HS-5 (cell line): ENCODE measurements at places on chromosomes 1 and 21.

GRCh38 chr1:167339405-167339804, 118.7 kb downstream of the POU2F1 start:
- DNase-seq: no peak

- DNase-seq: no peak
Measured at GRCh38 chr1:178960482-178961240, 65.0 kb upstream of the FAM20B start.

GRCh38 chr21:39182484-39183271, 573 bp downstream of the PSMG1 start:
- DNase-seq: peak; percentile 9

- DNase-seq: no peak
Measured at GRCh38 chr1:180451504-180451903, 50.9 kb downstream of the ACBD6 start.

DNA sequence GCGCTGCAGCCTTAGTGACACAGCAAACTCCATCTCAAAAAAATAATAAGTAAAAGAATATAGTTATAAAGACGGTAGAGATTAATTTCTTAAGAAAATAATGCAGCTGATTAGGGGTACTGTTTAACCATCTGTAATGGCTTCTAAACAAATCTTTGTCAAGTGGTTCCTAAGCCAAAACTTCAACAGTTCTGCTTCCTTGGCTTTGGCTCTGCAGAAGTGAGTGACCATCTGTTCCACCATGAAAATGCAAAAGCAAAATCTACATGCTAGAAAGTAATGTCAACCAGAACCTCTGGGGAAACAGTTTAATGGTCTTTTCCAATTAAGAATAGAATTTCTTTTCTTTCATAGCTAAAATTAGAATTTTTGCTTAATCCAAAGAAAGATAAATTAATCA, 8.3 kb upstream of the SH2D5 start:
- DNase-seq: no peak

DNA sequence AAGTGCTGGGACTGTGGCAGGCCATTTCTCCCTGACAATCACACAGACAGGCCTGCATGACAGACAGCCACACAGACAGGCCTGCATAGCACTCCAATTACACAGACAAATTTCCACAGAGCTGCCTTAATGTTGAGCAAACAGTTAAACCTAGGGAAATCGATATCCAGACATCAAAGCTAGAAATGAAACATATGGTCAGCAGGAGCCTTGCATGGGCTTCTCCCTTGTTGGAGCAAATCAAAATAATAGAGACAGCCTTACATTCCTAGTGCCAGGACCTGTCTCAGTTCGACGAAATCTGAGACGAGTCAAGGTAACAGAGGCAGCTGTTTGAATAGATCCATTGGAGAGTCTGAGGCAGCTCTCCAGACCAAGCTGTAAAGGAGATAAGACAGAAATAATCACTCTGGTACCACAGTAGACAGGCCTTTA, 42.4 kb downstream of the OLFML3 start:
- DNase-seq: no peak

DNA sequence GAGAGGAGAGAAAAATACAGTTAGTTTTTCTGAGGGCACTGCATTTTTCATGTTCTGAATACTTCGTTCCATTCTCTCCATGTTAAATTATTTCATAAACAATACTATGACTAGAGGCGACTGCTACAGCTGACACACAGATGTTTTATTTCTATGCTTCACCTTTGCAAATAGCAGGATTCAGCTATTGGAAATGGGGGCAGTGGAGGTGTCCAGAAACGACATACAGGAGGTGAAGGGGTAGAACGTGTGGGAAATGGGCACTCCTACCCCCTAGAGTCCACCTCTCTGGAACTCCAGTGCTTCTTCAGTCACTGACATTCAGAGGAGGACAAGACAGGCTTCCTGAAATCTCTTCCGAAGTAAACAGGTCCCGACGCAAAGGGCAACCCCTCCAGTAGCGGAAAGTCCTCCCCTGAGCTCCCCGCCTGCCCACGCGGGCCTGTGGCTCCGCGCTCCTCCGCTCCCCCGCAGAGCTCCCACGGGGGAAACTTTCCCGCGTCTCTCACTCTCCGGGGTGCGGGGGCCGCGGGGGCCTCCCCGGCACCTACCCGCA, 480 bp downstream of the DPYD start:
- peak; percentile 37 for DNase-seq

DNA sequence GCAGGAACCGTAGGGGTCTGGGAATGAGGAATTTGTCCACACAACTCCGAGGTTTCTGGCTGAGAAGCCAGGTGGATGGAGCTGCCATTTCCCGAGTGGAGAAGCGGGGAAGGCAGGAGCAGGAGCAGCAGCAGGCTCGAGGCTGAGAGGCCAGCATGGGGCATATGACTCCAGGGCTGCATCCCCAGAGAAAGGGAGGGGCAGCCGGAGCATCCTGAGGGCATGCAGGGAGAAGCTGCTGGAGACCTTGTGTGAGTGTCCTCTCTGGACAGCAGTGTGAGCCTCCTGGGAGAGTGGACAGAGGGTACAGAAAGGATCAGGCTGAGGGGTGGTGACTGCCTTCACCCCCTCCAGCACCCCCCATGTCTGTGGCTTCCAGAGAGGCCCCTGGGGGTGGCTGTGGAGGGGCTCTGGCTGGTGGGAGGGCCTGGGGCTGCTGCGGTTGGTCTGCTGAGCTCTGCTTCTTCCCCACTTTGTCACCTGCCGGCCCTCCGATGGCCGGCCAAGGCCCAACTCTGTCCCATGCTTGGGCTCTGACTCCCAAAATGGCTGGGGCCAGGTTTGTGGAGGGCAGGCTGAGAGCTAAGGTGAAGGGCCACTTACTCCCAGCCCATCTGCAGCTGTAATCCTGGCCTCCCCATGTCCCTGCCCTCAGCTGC, 633.1 kb downstream of the MATN1 start:
- DNase-seq: no peak

DNA sequence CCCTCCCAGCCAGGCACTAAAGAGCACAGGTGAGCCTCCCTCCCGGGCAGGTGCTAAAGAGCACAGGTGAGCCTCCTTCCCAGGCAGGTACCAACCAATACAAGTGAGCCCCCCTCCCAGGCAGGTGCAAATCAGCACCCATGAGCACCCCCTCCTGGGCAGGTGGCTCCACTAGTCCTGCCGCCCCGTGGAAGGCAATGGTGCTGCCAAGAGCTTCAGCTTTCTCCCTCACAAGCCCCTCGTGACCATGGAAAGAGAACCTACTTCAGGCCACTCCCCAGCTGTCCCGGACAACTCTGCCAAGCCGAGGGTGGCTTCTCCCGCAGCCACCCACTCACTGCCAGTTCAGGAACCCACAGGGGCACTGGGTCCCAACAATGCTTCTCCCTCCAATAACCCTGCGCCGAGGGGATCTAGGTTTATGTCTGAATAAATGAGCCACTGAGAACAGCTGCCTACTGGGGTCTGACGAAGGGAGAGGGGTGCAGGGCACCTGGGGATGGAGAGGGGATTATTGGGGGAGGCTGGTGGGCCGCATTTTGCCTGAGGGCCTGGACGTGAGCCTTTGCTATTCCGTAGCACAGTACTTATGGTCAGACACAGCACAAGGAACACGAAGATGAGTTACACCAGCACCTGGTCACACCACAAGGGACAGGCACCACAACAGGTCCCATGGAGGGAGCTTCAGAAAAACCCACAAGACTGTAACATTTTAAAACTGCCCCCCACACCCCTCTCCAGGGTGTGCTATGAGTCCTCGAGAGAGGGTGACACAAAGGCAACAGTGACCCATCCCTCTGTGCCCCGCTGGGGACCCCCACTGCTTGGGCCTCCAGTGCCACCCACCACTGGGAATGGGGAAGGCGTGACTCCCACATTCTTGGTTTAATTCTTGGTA, 46.3 kb downstream of the PRDM15 start:
- no peak for DNase-seq

GRCh38 chr21:42542196-42542595, 28.5 kb downstream of the SLC37A1 start:
- DNase-seq: no peak

- DNase-seq: no peak
Measured at GRCh38 chr1:17558541-17558940, 19.0 kb downstream of the ARHGEF10L start.

DNA sequence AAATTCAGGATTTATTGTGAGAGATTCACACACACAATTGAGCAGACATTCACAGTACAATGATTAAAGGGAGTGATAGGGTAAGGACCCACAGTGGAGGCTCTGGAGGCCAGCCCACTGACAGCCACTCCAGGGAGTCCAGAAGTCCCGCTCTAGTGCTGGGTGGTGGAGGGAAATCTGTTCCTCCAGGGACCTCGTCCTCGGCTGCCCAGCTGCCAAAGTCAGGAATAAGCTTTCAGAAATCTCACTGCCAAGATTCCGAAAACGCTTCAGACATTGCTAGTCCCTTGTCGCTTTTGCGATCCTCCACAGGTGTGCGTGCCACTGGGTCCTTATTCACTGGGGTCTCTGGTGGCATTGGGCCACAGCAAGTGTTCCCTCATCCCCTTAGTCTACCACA, 2.3 kb downstream of the MX1 start:
- no peak for DNase-seq

- DNase-seq: no peak
Measured at GRCh38 chr1:193157360-193157759, 29.1 kb downstream of the B3GALT2 start.

GRCh38 chr1:151070474-151071276, at the start of gene GABPB2:
Gene GABPB2, plus strand, starts transcription at chr1:151070761. Its CDS starts 17,429 bp downstream, at chr1:151088190.
- peak; percentile 96 for DNase-seq

DNA sequence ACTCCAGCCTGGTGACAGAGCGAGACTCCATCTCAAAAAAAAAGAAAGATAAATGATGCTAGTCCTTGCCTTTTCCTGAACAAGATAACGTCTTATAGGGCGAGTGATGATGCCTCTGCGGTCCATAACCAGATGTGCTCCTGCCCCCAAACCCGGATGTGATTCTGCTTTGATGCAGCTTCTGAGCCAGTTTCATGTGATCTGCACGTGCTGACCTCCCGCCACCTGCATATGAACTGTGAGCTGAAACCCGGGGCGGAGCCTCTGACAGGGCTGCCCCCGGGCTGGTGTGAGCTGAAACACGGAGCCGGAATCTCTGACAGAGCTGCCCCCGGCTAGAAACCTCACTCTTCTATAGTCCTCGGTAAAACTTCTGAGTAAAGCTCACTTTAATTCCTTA, 1.3 kb downstream of the KRTAP12-4 start:
- no peak for DNase-seq

- no peak for DNase-seq
Measured at GRCh38 chr1:22437573-22437972, 14.1 kb upstream of the ZBTB40 start.

DNA sequence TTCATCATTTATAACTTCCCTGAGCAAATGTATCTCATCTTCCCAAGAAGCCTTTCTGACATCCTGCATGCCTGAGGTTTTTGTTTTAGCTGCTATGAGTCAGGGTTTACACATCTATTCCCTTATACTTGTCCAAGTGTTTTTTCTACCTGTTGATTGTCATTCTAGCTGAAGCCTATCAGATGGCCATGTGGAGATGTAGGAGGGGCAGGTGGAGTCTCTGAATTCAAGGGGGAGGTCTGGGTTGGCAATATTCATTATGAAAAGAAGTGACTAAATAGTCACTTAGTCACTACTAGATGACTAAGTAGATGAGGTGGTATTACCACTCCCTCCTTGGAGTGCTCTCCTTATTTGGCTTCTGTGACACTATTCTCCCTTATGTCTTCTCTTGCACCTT, 52.4 kb downstream of the XCL1 start:
- DNase-seq: peak; percentile 83

GRCh38 chr1:56399795-56400194, 179.6 kb downstream of the PLPP3 start:
- DNase-seq: no peak

GRCh38 chr1:233295975-233296322, 424 bp upstream of the PCNX2 start:
- DNase-seq: no peak

GRCh38 chr1:240611228-240611618, 732 bp downstream of the GREM2 start:
- DNase-seq: no peak

GRCh38 chr1:147486876-147487656, 54.2 kb upstream of the BCL9 start:
- no peak for DNase-seq

DNA sequence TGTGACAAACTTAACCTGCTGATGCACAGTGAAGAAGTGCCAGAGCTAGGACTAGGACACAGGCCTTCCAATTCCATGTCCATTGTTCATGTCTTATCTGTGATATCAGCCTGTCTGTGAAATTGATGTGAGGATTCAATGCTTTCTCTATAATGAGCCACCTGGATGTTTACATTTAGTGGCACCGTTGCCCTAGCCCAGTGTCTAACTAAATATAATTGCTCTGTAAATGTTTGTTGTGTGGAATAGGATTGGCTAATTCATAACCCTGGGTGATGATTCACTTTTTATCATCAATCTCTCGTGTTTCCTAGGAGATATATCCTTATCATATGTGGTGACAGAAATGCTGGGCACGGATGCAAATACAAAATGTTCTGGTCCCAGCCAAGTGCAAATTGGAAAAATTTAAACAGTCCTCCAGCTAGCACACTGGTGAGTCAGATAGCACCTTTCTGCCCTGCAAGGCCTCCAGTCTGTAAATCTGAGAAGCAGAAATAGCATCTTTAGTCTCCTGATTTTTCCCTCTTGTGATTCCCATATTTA, 46.9 kb upstream of the GNG12 start:
- peak; percentile 71 for DNase-seq

- no peak for DNase-seq
Measured at GRCh38 chr1:244887281-244887680, 22.9 kb upstream of the HNRNPU start.

DNA sequence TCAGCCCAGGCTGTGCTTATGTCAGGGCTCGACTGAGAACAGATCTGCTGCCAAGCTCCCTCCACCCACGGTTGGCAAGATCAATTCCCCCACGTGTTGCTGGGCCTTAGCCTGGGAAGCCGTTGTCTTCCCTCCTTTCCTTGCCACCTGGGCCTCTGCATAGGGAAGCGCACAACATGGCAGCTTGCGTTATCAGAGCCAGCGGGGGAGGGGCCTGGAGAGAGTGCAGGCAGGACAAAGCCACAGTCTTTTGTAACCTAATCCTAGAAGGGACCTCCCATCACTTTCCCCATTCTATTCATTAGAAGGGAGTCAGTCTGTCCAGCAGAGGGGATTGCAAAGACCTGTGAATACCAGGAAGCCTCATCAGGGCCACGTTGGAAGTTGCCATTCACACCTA, 17.0 kb upstream of the IGSF21 start:
- DNase-seq: no peak

GRCh38 chr1:230249695-230250480, 176.2 kb downstream of the PGBD5 start:
- DNase-seq: no peak

DNA sequence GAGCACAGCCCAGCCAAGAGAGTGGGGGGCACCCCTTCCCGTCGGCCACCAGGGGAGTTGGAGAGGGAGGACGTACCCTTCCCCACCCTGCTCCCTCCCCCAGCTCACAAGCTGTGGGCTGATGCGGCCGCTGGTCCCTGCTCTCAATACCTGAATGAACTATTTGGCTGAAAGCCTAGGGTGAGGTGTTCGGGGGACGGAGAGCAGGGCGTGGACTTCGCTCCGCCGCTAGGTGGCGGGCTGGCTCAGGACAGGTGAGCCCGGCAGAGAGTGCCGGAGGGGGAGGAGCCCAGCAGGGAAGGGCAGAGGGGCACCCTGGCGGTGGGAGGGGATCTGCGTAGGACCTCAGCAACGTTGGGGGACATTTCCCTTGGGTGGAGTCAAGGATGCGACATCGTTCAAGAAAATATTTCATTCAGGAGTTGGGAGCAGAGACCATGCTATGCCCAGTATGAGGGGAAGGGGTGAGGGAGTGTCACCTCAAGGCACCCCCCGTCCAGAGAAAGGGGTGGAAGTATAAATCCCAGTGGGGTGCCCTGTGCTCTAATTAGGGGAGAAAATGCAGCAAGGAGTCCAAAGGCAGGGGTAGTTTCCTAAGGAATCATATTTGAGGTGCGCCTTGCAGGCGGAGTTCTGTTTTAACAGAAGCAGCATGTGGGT, 12.0 kb upstream of the RHBG start:
- DNase-seq: no peak
